Keratinocyte (primary cell): ENCODE measurements at places on chromosomes 7 and 10.
A peak's percentile ranks its signal among the peaks of the same experiment; 100 is the strongest.

GRCh38 chr7:28808796-28809533 is 149.2 kb downstream of the TRIL start:
- no peak for DNase-seq

GRCh38 chr7:129821476-129821875 is 131.3 kb downstream of the UBE2H start:
- DNase-seq: no peak

- DNase-seq: no peak
Observed at GRCh38 chr10:46525824-46526681, 30.4 kb downstream of the GPRIN2 start.

DNA sequence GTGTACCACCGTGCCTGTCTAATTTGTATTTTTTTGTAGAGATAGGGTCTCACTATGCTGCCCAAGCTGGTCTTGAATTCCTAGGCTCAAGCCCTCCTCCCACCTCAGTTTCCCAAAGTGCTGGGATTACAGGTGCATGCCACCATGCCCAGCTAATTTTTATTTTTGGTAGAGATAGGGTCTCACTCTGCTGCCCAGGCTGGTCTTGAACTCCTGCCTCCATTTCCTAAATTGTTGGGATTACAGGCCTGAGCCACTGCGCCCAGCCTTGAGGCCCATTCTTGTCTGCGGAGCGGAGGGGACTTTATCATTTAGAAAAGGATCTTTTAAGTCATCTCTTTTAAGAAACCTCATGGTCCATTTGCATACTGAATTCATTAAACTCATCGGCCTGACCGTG is 221.4 kb upstream of the SH2B2 start:
- DNase-seq: no peak

DNA sequence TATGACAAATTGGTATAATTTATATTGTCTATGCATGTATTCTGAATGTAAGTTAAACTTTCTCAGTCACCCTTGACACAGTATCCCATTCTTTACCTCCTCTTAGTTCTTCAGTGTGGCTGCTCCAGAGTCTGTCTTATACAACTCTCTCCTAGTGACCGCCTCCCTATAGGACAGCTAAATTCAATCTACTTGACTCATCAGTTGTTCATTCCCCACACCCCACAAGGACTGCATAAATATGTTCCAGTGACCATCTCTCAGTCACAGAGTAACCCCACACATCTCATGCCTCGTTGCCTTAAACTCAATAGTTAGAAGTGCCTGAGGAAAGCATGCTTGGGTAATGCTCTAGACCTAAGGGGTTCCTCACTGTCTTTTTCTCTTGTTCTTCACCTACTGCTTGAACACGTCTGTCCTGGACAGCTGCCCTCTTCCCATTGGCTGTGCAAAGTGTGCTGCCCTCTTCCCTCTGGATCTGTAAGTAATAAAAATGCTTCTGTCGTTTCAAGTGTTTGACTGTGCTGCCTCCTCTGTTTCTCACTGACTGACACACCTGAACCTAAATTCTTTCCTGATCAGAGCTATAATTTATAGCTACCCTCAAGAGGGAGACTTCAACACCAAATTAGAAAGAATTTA is 494.6 kb upstream of the GRM3 start:
- DNase-seq: no peak

GRCh38 chr10:17115683-17116082 is 13.9 kb downstream of the CUBN start:
- peak; percentile 4 for DNase-seq

GRCh38 chr7:137829337-137829992 is 17.3 kb downstream of the DGKI start:
- no peak for DNase-seq

- DNase-seq: no peak
Observed at GRCh38 chr7:118573085-118573484, 348.6 kb downstream of the ANKRD7 start.

DNA sequence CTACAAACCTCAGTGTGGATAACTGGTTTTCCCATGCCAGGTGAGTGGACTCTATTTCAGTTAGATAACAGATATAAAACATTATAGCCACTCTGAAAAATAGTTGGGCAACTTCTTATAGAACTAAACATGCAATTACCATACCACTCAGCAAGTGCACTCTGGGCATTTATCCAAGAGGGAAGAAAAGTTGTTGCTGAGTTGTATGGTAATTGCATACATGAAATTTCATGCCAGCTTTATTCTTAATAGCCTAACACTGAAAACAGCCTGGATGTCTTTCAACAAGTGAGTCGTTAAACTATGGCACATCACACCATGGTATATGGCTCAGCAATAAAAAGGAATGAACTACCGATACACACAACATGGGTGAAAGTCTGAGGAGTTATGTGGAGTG is 10.6 kb upstream of the UPP1 start:
- DNase-seq: no peak
